Melanocyte of skin (primary cell): ENCODE measurements at places on chromosomes 16 and 17. TPM values are rescaled to one million over a fixed set of nuclear protein-coding genes. Genes with fewer than 3 reads are reported as not detected.

The CSH2 gene
- not detected in 2 replicates for total RNA-seq

The MYH2 gene
- not detected in 2 replicates for total RNA-seq

The UNC45B gene
- not detected in 2 replicates for total RNA-seq

The KRT14 gene
- under 0.01 and 0.62 TPM in 2 replicates for total RNA-seq

The NPIPA2 gene
- total RNA-seq: 2.2 TPM in 1 of 2 replicates, not detected in the other

The CCNF gene
- total RNA-seq: 18.2 and 20.4 TPM in 2 replicates
